ENCODE measurements at places on chromosomes 12 and 14.

DNA sequence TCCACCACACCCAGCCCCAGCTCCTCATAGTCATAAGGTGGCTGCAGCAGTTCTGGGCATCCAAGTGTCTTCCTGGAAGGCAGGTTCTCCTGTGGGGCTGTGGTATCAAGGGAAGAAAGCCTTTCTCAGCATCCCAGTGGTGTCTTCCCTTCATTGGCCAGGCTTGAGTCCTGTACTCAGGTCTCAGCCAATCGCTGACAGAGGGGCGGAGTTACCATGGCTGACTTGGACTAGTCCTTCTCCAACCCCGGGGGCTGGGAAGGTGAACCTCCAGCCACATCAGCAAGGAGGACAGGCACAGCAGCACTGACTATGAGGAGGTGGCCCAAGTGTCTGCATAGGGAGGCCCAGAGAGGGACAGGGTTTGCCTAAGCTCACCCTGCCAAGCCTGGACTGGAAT, 64.0 kb upstream of the SLC24A4 start:
- DNase-seq, result no peak

GRCh38 chr14:52877628-52878027, 73.2 kb downstream of the FERMT2 start:
- peak; percentile 76 for DNase-seq

GRCh38 chr14:100698666-100699448, 27.8 kb upstream of the DLK1 start:
- no peak for DNase-seq

DNA sequence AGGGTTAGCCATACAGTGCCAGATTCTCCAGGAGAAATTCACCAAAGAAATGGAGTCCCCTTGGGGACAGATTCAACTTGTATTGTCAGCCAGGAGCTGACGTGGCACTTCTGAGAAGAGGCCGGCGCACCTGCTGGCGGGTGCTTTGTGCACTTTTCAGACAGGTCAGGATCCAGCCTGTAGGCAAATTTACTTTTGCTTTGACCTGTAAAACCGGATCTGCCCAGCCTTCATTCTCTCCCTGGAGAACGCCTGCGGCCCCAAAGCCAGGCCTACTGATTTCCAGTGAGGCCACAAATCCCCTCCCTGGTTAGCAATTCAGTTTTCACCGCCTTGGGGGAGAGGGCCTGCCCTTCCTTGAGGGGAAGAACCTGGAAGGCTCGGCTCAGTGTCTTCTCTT, 17.4 kb downstream of the P2RX4 start:
- no peak for DNase-seq

DNA sequence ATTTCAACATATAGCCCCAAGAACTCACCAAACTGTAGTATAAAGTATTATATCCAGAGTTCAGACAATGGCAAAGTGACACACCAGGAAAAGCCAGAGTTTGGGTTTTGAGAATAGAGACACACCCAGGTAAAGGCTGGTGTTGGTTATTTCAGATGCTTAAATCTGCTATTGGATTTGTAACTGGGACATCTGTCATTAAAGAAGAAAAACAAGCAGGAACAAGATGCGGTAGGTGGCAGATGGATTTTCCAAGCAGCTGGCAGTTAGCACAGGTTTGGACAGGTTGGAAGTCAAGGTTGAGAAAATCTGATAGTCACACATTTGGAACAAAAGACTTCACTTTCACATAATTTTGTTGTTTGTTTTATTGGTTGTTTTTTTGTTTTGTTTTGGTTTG, 14.4 kb upstream of the CDK17 start:
- no peak for DNase-seq

DNA sequence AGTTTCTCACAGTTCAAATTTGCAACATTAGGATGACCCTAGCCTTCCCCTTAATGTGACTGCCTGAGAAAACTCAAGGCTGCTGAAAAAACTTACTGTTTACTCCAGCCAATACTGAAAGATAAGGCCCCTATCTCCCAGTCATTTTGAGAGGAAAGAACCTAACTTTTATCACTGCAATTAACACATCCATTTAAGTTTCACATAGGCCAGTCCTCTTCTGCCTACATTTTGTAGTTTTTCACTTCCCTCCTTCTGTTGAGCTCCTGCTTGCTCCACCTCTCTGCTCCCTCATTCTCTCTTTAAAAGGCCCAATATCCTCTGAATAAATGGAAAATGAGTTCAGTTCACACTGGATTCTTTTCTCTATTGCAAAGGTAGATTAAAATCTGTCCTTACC, 1996.2 kb upstream of the FLRT2 start:
- no peak for DNase-seq

DNA sequence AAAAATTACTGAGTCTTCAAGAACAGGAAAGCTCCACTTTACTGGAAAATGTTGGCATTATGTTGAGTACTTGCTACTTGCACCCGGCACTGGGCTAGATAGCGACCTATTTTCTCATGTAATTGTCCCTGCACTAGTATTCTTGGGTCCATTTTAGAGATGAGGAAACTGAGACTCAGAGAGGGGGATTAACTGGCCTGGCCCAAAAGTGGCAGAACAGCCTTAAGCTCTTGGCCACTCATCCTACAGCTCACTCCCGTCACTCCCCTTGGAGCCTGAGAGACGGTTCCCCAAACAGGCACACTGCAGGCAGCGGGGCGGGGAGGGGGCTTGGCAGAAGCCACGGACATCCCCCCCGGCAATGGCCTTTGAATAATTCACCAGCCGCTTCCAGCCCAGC, 113.9 kb downstream of the SCARB1 start:
- DNase-seq, result no peak

DNA sequence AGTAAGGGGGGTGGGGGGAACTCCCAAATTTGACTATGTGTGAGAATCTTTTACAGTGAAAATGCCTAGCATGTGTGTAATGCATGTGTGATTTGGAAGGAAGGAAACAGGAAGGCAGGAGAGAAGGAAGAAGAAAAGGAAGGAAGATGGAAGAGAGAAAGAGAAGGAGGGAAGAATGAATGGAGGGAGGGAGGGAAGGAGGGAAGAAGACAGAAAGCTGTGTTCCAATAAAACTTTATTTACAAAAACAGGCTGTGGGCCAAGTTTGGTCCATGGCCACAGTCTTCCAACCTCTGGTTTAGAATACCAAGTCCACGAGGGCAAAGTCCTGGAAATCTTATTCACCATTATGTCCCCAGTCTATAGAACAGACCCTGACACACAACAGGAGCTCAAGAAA, 278.9 kb downstream of the KSR2 start:
- DNase-seq, result no peak

- DNase-seq, result no peak
These were observed 14.1 kb downstream of the CCDC85C start for GRCh38 chr14:99589651-99590530.

DNA sequence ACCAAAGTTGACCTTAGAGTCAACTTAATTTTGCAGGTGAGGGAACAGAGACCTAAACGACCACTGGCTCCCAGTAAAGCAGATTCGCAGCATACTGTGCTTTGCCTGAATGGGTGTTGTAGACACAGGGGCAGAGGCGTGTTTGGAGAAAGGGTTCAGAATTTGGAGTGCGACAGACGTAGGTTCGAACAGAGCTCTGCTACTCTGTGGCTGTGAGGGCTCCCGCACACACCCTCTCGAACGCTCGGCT, 243 bp upstream of the TOMM20L start:
- no peak for DNase-seq

DNA sequence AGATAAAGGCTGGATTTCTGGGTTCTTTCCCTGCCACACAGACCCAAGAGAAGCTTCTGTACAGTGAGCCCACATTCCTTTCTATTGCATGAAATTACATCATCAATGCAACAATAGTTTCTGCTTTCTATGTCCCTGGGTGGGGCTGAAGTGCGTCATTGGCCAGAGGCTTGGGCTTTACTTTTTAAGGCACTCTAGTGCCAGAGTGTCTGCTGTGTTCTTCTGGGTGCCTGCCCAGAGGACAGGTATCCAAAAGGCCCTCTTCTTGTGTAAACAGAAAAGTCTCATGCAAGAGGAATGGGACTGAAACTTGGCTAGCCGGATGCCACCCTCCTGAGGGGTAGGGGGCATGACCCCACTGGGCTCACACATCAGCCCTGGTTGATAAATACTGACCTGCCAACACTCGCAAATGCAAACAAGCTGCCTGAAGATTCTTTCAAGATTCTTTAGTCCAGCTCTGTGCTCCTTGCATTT, 5.9 kb downstream of the KRT86 start:
- DNase-seq, result peak; percentile 97

GRCh38 chr12:65511134-65511834, 232.8 kb downstream of the MSRB3 start:
- peak; percentile 90 for DNase-seq

DNA sequence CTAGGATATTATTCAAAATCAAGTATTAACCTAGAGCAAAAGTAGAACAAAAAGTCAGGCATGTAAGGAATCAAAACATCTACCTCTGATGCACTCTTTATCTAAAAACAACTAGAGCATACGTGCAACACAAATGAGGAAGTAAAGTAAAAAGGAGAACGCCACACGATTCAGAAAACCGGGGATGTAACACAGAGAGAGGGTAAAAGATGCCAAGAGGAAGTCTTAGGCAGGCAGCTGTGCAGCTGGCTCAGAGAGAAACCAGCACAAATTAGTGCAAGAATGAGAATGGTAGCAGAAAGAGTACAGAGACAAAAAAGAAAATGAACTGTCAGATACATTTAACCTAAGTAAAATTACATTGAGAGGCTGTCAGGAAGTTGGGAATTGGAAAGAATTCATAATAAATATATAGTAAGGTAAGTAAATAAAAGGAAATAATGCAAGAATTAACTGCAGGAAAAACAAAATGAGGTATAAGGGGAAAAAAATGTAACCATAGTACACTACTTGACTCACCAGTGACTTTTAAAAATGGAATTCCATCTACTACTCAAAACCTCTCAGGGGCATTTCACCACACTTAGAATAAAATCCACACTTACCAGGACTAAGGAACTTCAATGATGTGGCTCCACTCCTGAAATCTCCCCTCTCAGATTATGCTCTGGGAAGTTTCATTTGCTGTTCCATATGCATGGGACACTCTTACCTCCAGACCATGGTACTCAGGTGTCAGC, 17.1 kb downstream of the BCAT1 start:
- peak; percentile 31 for DNase-seq

GRCh38 chr14:92506231-92506630, 7.3 kb upstream of the RIN3 start:
- no peak for DNase-seq

DNA sequence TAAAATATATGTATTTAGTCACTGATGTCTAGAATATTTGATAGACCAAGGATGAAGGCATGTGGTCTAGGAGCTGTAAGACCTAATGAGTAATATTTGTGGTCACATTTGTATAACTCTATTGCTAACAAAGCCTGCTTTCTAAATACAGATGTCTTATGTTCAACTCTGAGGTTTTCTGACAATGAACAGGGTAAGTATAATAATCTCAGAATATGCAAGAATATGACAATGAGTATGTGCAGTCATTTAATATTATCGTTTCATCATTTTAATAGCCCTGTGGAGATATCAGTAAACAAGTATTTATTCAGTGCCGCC, 389.6 kb downstream of the LRIG3 start:
- DNase-seq, result peak; percentile 90

DNA sequence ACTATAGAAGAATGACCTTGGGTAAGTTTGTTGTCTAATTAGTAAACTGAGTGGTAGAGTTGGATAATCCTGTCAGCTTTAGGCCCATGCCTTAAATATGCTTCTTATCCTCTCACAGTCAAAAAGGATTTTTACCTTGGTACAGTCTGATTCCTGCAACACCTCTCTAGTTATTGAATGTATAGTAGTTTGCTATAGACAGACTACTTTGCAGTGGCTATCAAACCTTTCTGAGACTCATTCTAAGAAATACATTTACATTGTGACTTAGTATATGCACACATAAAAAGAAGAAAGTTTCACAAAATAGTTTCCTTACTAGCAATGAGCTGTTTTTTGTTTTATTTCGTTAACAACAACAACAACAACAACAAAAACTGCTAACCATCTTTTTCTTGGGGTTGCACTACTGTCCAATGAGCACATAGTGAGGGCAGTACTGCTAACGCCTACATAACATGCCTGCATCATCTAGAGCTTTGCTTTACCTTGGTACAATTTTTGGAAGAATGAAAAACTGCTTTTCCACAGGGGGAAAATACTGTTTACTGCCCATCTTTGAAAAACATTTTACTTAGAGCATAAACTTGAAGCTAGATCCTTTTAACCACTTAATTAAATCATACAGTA, 28.5 kb downstream of the WNK1 start:
- DNase-seq, result no peak

- no peak for DNase-seq
These were observed 14.1 kb downstream of the TEDC1 start for GRCh38 chr14:105505101-105505500.

- DNase-seq, result no peak
These were observed 391.0 kb downstream of the ZFP36L1 start for GRCh38 chr14:68401855-68402254.

GRCh38 chr14:76083796-76084765, 67.6 kb upstream of the GPATCH2L start:
- DNase-seq, result no peak

- DNase-seq, result no peak
These were observed 104.7 kb upstream of the SLCO1B1 start for GRCh38 chr12:21026302-21026701.

- DNase-seq, result no peak
These were observed 40.7 kb upstream of the RIN3 start for GRCh38 chr14:92472860-92473259.

GRCh38 chr12:125533434-125534029, 468.3 kb downstream of the AACS start:
- DNase-seq, result no peak

- DNase-seq, result peak; percentile 48
These were observed at the start of gene C14orf132 for GRCh38 chr14:96038920-96039632. Gene C14orf132 (plus strand): TSS chr14:96039362. CDS start chr14:96039501, 139 bp downstream.

- peak; percentile 49 for DNase-seq
These were observed at the start of gene FAM234B for GRCh38 chr12:13044002-13044905. Gene FAM234B (plus strand): TSS chr12:13044381. CDS start chr12:13044404, 23 bp downstream.

DNA sequence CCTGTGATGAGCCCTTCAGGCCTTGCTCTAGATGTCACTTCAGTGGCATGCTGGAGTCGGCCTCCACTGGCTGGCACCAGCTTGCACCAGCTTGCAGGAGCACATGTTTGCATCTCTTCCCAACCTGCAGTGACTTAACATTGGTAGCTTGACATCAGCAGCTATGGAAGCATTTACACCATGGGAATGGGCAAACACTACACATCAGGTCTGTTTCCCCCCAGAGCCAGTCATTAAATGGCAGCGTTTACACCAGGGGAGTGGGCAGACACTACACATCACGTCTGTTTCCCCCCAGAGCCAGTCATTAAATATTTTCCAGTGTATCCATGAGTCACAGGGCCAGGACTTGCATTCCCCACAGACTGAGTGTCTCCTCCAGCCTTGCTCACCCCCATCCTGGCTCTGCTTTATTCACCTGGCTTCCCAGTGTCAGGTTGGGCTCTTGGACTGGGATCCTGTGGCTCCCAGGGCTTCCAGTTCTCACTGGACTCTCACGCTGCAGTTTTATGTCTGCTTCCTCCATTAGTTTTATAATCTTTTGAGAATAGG, 51.6 kb upstream of the VRK1 start:
- no peak for DNase-seq

GRCh38 chr12:74456431-74456830, 81.2 kb upstream of the ATXN7L3B start:
- no peak for DNase-seq

All from fibroblast of upper back skin (primary cell).